Right cardiac atrium (tissue), 5 donors: ENCODE measurements at places on chromosomes 2 and 18. TPM values are rescaled to one million over a fixed set of nuclear protein-coding genes. Genes with fewer than 3 reads are reported as not detected.
A peak's percentile ranks its signal among the peaks of the same experiment; 100 is the strongest.

The RAPGEF4 gene
- total RNA-seq, result 11.3 TPM

The FNDC4 gene
- 5.4 TPM for total RNA-seq

The FIGN gene
- total RNA-seq, result 9.8 TPM

The CCBE1 gene
- total RNA-seq, result 2.7 TPM

The PREPL gene
- total RNA-seq, result 104 TPM

The STEAP3 gene
- 7.2 TPM for total RNA-seq

The RGPD4 gene
- 0.24 TPM for total RNA-seq

The EMILIN2 gene
- 7.8 TPM for total RNA-seq

The EGR4 gene
- total RNA-seq, result not detected

The SLC20A1 gene
- 24.2 TPM for total RNA-seq

GRCh38 chr2:234308813-234309195, 188.1 kb downstream of the ARL4C start:
- DNase-seq, result no peak

GRCh38 chr2:33238111-33238510, 238.3 kb upstream of the RASGRP3 start:
- DNase-seq, result no peak

DNA sequence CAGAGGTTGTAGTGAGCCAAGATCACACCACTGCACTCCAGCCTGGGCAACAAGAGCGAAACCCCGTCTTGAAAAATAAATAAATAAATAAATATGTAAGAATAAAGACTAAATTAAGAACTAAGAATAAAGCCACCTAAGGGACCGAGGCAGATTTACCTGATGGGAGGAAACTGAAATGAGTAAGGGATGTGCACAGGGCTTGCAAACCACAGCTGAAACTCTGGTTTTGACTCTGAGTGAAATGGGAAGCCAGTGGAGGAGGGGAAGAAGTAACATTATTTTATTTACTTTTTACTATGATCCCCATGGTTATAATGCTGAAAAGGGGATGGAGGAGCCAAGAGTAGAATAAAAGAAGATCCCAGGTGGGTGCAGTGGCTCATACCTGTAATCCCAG, 107.3 kb downstream of the CABYR start:
- no peak for DNase-seq

DNA sequence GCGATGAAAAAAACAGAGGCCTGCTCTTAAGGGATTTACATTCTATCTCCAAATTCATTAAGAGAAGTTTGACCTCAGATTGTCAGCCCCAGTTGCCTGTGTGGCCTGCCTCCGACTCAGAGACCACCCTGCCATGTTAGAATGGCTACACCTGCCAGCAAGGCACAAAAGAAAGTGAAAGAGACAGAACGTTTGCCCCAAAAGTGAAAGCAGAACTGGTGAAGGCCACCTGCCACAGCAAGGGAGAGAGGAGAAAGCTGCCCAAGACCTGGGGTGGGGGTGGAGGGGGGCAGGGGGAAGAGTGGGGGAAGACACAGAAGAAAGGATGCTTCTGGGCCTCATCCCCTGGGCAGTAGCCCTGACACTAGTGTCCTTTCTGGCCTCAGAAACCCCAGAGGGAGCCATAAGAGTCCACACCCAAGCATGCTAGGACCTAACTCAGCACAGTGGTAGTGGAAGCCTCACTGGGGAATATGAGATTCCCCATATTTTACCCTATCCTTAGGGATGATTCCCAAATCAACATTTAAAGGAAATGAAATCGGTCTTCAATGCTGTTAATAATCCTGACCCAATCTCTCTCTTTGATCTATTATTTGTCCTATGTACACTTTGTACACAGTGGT, 389.7 kb downstream of the TXNL1 start:
- no peak for DNase-seq

GRCh38 chr2:101734505-101735165, 37.1 kb downstream of the MAP4K4 start:
- no peak for DNase-seq

DNA sequence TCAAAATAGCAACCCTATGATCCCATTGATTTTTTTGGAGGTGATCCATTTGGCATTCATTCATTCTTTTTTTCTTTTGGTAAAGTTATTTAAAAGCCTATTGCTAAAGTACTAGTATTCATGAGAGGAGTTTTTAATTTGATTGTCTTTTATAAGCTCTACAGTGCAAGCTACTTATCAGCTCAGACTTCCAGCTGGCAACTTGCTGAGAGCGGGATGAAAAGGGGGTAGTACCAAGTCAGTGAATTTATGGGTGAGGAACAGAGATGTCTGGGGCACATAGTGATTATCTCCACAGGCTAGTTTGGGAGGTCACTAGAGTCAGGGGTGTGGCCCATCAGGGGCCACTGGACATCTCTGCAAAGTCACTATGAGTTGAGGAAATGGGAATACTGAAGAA, 202.4 kb downstream of the PIK3C3 start:
- DNase-seq, result peak; percentile 39

- DNase-seq, result no peak
Measured at GRCh38 chr2:175154661-175155082, 13.3 kb downstream of the ATF2 start.

- no peak for DNase-seq
Measured at GRCh38 chr18:666177-666576, 8.7 kb downstream of the TYMS start.

DNA sequence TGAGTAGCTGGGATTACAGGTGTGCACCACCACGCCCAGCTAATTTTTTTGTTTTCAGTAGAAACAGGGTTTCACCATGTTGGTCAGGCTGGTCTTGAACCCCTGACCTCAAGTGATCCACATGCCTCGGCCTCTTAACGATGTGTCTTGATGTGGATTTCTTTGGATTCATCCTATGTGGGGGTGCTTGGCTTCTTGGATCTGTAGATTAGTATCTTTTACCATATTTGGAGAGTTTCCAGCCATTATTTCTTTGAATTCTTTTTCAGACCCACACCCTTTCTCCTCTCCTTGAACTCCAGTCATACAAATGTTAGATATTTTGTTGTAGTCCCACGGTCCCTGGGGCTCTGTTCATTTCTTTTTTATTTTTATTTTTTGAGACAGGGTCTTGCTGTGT, 6.8 kb upstream of the TOGARAM2 start:
- no peak for DNase-seq

DNA sequence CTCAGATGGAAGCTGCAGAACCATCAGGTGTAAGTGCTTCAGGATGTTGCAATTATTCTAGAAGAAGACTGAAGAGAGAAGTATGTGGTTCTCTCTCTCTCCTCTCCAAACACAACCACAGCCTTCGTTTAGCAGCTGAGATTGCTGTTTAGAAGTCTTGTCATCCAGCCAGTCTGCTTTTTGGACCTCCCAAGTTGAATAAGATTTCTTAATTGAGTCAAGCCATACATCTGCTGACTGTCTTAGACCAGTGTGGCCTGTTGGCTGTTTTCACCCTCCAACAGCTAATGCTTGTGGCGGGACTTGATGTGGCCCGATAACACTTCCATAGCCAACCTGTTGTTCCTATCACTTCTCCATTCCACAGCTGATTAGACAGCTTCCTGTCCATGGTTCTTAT, 91.3 kb upstream of the TMEM17 start:
- no peak for DNase-seq

DNA sequence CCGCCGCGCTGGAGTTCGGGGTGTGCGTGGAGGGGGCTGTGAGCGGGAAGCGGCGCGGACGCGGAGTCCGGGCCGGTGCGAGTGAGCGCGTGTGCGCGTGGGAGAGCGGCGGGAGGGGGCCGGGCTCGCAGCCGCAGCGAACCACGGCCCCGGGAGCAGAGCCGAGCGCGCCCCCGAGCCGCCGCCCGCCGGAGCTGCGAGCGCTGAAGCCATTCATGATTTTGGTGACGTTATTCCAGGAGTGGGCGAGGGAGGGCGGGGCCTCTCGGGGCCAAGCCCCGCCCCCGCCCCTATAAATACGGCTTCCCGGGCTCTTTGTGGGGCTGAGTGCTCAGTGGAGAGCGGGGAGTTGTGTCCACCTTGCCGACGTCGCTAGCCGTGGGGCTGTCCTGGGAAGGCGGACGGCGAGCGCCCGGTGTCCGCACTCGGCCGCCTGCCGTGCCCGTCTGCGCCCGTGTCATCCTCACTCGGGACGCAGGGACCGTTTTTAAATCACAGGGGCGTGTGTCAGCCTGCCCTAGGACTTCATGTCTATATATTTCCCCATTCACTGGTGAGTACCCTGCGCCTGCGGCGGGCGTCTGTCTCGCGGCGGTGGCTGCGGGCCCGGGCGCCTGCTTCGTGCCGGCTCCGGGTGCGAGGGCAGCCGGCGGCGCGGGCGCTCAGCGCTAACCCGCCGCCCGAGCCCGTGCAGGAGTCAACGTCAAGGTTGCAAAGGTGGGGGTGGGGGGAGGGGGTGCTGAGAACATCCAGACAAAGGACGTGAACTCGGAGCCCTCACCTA, at the start of gene LBH:
Gene LBH, plus strand, starts transcription at position 323 of the 784 bp plus-strand sequence. Its CDS starts 205 bp downstream, at position 528.
- peak; percentile 86 for DNase-seq

DNA sequence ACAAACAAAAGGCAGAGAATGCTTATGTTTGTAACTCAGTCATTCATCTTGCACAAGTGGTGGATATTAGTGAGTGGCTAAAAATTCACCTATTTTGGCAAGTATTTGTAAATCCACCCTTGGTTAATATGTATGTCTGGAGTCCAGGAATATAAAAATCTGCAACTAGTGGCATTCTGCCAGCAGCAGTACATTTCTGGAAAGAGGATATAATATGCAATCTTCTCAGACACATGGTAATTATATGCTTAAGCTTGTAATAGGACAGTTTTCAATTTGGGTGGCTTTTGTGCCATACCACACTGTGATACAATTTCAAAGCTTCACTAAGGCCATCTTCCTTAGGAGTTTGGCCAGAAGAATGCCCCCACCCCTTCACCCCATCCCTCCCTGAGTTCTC, 693.3 kb downstream of the MBD2 start:
- DNase-seq, result no peak

GRCh38 chr2:159051661-159052060, 83.2 kb downstream of the TANC1 start:
- DNase-seq, result no peak

DNA sequence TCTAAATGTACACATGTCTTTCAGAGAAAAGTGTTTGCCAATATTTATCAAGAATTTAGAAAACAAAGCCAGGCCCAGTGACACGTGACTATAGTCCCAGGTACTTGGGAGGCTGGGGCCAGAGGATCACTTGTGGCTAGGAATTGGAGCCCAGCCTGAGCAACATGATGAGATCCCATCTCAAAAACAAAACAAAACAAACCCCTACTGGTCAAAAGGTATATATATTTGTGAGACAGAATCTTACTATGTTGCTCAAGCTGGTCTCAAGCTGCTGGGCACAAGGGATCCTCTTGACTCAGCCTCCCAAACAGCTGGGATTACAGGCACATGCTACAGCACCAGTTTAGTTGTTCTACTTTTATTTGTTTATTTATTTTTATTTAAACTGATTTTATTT, 79.2 kb downstream of the ZDBF2 start:
- no peak for DNase-seq

- no peak for DNase-seq
Measured at GRCh38 chr2:179354739-179355537, 90.3 kb upstream of the SESTD1 start.

DNA sequence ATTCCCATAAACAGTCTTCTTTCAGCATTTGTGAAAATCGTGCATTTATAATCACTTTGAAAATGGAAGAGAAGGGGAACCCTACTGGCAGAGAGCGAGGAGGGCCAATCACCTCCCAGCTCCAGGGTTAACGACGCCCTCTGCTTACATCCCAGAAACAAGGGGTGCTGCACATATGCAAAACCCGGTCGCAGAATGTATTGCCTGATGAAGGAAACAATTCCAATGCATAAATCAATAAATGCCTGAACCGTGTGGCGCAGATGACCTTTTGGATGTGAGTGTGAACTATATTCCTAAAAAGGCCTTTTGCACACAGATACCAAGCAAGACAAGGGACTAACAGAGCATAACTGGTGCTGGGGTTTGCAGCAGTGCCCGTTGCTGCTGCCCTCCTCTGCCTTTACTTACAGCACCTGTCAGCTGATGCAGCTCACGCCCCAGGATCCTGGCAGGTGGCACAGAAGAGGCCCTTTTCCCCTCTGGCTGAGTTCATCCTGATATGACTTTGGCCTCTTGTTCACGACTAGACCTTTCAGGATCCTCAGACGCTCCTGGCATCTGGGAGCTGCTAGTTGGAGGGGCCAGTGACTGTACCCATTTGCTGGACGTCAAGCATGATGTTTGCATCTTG, 67.8 kb downstream of the MYT1L start:
- no peak for DNase-seq

GRCh38 chr2:217849154-217849975, 153.4 kb downstream of the TNS1 start:
- DNase-seq, result no peak

DNA sequence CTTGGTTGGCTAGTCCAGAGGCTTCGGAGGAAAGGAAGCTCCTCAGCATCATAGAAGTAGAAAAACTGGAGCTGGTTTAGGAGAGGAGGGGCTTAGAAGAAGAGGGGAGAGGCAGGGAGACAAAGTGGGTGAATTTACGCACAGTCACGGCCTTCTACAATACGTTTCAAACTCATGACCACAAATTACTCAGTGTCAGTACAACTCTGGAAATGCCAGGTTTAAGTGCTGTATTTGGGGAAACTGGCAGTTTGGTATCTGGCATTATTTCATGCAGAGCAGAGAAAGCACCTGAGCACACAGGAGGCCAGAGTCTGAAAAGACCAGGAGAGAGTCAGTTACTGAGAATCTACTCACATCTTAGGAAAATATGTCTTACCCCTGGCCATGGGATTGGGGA, 55.4 kb downstream of the XRCC5 start:
- no peak for DNase-seq

- peak; percentile 73 for DNase-seq
Measured at GRCh38 chr2:212926940-212927339, 224.5 kb downstream of the IKZF2 start.

DNA sequence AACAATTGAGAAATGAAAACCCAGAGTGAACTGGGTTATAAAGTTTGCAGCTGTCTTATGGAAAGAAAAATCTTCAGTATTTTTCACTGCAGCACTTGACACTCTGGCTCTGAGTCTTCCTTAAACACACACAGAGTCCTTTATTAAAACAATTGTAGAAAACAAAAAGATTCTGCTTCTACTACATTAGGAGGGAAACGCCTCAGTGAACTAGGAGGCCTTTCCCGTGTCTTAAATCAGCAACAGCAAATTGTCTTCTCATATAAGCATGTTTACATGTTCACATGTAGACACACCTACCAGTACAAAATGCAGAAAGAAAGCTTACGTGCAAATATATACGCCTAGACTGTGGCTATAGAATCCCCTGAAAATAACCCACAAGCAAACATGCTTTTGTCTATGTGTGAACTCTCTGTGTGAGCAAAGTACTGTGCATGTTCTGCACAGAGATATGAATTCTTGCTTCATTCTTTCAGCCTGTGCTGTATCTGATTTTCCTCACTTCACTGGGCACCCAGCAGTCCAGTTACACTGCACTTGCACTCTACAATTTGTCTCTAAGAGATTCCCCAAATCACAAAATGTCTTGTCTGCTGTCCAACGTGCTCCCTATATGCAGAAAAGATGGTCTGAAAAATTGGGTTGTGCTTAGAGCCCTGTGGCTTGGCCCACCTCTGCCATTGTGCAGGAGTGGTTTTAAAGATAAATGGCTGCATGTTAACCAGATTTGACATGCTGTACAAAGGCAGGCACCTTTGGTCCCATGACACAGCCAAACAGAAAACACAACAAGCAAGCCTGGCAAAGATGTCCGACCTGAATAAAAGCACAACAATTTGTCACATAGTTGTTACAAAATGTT, 24.5 kb downstream of the ZEB2 start:
- no peak for DNase-seq

- DNase-seq, result no peak
Measured at GRCh38 chr18:75478996-75479880, 51.7 kb upstream of the SMIM21 start.
